ENCODE measurements at places on chromosomes 3 and 15.

DNA sequence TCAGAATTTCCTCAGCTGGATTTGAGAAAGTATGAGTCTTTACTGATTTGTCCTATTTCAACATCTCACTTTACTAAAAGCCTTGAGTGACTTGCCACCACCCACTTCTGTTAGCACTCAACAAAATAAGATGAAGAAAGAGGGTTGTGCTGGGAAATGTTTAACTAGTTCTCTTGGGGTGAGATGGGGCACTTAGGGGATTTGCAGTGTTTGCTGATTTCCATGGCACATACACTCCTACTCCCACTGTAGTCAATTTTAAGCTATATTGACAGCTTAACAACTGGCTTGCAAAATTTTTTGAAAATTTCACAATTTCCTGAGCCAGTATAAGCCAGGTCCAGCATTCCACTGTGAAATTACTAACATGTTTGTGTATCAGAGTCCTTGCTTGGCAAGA, 463.1 kb upstream of the ARHGEF26 start:
- no peak for DNase-seq

- DNase-seq: no peak
Measured at GRCh38 chr15:98966091-98966787, 41.4 kb downstream of the PGPEP1L start.

DNA sequence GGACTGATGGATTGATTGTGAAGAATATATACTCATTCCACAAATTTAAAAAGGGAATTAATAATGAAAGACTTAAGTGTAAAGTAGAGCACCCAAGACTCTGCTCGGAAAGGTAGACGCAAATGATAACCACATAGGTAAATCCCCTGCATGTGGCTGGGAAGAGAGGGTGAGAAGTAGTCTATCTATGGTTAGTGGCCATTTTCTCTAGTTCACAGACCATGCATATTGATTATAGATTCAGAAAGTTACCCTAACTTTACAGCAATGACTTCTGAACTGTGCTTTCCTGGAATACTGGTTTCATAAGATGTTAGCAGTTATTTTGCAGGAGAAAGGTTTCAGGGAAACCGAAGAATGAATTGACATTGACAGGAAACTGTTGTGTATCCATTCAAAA, 51.7 kb downstream of the CASR start:
- no peak for DNase-seq

DNA sequence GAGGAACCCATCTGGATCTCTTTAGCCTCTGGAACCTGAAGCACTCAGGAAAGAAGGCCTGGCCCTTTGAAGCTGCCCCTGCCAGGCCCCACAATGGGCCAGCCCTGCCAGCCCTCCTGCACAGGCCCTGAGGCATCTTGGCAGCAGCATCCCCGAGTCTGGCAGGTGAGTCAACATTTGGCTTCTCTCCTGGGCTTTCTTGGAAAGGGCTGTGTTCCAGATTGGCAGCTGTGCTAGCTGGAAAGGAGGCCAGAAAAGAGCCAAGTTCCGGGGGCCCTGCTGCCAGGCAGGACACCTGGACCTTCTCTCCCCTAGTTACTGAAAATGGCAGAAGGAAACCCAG, 187.2 kb downstream of the SHQ1 start:
- DNase-seq: no peak

DNA sequence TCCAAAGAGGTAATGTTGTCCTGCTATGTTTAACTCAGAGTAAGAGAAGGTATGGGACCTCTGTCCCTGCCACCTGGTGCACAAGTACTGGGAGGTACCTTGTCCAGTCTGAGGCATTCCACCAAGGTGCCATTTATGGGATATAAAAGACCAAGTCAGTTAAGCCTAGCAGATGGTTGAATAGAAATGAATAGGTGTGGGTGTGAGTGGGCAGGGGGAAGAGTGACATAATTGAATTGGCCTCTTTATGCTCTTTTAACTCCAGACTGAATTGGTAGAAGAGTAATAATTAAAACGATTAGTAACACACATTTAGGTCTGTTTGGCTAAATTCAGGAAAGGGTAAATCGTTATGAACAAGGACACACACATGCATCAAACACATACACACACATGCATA, 562 bp downstream of the ADGRG7 start:
- no peak for DNase-seq

GRCh38 chr3:124882816-124883747, 4.1 kb downstream of the ITGB5 start:
- no peak for DNase-seq

DNA sequence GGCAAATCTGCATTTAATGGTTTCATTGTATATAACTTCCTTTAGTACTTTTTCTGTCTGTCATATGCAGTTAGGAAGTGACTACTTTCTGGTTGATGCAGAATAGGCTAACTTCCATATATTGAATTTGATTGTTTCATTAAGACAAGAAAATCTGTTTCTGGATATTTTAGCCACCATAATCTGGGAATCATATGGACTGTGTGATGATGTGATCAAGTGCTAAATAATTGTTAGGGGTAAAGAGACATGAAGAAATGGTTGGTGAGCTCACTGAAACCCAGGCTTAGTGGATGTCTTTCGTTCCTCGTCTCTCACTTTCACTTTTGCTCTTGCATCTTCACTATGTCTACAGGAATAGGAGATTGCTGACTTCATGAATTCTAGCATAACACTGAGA, 3.5 kb upstream of the MNS1 start:
- DNase-seq: no peak

- no peak for DNase-seq
Measured at GRCh38 chr15:39393575-39394335, 187.1 kb upstream of the THBS1 start.

- no peak for DNase-seq
Measured at GRCh38 chr3:185332026-185332735, 30.8 kb upstream of the MAP3K13 start.

DNA sequence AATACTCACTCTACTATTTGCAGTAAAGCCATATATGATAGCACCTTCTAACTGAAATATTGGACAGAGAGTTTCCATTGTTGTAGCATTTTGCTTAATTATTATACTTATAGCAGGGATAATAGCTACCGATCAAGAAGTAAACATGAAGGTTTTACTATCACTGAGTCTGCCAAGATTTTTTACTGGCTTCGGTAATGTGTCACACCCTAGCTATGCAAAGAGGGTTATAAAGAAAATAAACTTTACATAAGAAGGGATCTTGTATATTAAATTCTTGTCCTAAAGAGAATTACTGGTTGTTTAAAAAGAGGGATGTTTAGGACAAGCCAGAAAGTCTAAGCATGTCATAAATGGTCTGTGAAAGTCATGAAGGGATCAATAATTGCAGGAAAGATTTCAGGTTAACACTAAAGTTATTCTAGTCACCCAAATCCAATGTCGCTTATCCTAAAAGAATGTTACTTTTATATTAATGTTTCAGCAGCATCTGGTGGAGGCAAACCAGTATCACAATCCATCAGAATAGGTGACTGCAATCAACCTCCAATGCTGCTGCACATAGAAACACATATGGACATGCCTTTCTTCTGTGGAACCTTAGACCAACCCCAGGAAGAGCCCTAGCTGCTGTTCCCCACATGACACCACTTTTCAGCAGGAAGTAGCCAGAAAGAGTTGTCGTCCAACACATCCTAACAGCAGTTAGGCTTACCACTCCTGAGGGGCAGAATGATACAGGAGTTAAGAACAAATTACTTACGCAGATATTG, 62.7 kb upstream of the GK5 start:
- no peak for DNase-seq

- DNase-seq: no peak
Measured at GRCh38 chr3:81913886-81914663, 152.6 kb upstream of the GBE1 start.

DNA sequence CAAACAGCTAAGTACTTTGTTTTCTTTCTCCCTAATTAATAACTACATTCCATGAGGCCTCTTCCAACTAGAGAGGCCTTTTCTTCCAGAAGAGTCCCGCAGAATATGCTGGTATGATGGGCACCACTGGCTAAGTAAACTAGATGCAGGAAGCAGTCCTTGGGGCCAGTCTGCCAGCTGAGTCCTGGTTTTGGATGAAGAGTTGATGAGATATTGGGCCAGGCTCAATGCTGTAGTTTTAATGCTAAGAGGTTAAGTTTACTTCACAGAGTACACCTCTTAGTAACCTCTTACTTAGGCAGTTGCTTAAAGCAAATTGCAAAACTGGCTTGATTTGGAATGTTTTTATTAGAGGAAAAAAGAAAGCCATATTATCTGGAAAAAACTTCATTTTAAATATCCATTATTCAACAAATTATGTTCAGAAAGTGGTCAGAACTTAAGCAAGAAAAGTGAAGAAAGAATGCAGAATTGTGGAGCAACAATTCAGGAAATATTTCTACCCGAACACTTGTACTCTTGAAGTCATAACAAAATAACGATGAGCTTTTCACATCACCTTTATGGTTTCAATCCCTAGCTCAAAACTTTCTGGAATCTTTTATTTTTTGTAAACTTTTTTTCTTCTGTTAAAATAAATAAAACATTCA, 178.4 kb upstream of the CDIN1 start:
- no peak for DNase-seq

GRCh38 chr3:53811143-53811927, 34.9 kb downstream of the CHDH start:
- no peak for DNase-seq

DNA sequence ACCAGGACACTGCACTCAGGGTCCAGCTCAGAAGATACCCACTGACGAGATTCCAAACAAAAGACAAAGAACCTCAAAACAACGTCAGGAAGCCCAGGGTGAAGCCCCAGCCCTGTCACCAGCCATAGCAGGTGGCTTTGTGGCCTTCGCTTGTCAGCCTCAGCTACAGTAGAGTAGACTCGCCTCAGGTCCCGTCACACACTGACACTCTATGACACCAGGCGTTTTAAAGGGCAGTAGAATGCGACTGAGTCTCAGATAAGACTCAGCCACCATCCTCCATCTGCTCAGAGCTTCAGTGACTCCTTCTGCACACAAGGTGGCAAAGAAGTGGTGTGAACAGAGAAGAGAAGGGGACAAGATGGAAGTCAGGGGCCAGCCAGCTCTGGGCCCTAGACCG, 12.8 kb downstream of the RBPMS2 start:
- no peak for DNase-seq

- no peak for DNase-seq
Measured at GRCh38 chr3:104584682-104585081, 782.0 kb upstream of the ALCAM start.

- no peak for DNase-seq
Measured at GRCh38 chr3:194072097-194072428, 63.9 kb upstream of the HES1 start.

DNA sequence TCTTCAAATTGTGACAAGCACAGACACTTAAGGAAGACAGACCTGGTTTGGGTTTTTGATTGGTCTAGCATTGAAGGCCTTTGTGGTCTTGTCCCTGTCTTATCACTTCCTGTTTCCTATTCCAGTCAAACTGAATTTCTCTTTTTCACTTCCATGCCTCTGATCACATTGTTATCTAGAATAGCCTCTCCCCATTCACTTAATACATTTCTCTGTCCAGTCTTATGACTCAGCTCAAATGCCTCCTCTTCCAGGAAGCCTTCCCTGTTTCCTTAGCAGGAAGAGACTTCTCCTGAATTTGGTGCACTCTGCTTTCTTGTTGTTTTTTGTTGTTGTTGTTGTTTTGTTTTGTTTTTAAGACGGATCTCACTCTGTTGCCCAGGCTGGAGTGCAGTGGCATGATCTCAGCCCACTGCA, 45.5 kb downstream of the LIMD1 start:
- DNase-seq: no peak

DNA sequence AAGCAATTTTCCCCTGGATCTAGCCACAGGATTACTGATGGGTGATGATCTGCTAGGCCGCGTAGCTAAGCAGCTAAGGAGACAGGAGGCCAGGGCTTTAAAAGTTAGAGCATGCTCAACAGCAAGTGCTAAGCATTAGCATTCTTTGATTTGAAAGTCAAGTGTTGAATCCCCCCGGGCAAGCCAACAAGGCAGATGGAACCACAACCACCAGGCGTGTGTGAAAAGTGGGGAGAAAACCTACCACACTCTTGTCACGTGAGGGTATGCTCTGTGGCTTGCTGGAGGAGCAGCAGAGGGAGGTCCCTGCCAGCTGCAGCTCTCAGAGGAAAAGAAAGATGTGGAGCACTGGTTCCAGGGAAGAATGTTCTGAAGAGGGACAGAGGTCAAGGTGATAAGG, 20.9 kb downstream of the SLC51A start:
- no peak for DNase-seq

DNA sequence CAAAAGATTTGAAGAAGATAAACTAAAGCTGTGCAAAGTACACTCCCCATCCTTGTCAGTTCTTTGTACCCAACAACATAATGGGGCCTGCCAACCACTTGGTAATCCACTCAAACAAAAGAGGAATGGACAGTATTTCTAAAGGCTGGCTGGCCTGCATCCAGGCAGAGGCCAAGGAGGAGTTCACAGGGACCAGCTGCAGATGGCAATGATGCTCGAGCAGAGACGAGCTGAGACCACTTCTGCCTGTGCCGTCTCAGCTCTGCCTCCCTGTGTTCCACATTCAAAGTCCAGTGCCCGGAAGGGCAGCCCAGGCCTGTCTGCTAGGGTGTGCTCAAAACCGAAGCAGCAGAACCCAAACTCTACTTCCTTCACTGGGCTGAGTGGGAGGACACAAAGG, 14.3 kb downstream of the CXCR6 start:
- no peak for DNase-seq

GRCh38 chr15:29815000-29815710, 7.1 kb downstream of the TJP1 start:
- DNase-seq: no peak

GRCh38 chr3:178200316-178200715, 335.9 kb upstream of the KCNMB2 start:
- DNase-seq: no peak

DNA sequence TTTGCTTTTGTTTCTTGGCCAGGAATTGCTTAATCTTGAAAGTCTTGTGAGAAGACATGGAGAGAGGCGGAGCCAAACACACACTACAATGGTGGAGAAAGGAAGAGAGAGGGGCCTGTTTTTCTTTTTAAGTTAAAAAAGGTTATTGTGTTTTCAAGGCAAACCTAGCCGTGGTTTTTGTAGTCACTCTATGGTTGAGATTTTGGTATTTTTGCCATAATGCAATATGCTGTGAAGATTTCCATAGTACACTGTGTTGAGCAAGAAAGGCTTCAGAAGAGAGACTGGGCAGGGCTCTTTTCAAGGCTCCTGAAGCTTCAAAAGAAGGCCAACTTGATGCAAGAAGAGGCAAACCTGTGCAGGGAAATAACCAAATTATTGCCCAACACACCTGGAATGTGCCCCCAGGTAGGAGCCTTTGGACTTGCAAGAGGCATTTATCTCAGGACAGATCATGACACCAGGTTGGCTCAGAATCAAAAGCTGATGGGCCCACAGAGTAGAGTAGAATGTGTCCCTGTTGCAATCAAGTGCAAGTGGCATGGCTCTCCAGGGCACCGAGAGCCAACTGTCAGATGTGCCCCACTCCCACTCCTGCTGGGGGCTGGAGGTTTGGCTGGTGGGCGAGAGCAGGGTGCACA, 22.1 kb downstream of the AMOTL2 start:
- DNase-seq: no peak
